ENCODE measurements at places on chromosomes 6 and 20.

DNA sequence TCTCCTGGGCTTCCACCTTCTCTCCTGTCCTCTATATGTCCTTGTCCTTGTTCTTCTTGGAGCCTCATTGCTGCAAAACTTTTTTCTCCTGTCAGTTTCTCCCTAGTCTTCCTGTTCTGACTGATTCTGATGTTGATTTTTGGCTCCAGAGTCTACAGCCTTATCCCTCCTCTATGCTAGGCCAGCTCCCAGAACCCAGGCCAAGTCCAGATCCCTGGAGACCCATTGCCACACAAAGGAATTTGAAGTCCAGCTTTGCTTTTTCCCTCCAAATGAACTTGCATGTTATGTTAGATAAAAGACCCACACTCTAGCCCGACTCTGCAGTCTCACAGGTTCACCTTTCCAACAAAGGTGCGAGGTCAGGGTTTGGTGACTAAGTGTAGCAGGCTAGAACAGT lies 203.1 kb downstream of the FNDC1 start:
- no peak for DNase-seq

GRCh38 chr6:137219664-137220252 lies 573 bp upstream of the IFNGR1 start:
- DNase-seq: no peak

GRCh38 chr6:6656287-6656686 lies 67.8 kb downstream of the LY86 start:
- no peak for DNase-seq

DNA sequence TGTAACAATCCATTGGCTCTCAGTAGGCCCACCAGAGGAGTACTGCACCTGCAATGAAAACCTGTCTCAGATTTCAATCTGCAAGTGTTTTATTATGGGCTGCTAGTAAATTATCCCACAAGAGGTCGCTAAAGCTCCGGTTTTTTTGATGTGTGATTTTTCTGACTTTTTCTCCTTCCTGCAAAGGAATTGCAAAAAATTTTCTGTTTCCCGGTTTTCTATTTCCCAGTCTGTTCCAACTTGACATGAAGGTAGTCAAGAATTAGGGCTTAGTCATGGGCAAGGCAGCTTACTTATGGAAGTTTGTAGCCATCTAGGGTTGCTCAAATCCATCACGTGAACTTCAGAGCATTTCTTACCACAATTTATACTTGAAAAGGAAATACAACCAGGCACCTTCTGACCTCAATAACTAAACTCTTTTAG lies 38.5 kb upstream of the AHI1 start:
- DNase-seq: peak; percentile 98

- no peak for DNase-seq
These were observed 93.4 kb downstream of the PTPRT start for GRCh38 chr20:43096126-43096930.

DNA sequence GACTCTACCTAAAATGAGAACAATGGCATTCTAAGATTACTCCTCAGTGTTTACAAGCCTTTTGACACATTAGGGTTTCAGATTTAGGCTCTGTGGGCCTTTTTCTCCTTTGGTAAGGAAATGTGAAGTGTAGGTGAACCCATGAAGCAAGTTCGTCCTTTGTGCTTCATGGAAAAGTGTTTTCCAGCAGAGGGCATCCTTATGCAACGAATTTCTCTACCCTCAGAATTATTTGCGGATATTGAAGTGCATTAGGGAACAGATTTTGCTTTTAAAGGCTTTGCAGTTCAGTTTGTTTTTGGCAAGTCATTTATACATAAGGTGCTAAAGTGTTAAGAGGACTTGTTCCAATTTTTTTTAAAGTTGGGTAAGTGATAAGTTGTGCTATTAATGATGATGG lies 55.7 kb upstream of the FERMT1 start:
- peak; percentile 63 for DNase-seq

GRCh38 chr6:44712353-44713111 lies 325.0 kb downstream of the CDC5L start:
- DNase-seq: no peak

GRCh38 chr20:53925651-53926401 lies 144.6 kb downstream of the BCAS1 start:
- DNase-seq: no peak

DNA sequence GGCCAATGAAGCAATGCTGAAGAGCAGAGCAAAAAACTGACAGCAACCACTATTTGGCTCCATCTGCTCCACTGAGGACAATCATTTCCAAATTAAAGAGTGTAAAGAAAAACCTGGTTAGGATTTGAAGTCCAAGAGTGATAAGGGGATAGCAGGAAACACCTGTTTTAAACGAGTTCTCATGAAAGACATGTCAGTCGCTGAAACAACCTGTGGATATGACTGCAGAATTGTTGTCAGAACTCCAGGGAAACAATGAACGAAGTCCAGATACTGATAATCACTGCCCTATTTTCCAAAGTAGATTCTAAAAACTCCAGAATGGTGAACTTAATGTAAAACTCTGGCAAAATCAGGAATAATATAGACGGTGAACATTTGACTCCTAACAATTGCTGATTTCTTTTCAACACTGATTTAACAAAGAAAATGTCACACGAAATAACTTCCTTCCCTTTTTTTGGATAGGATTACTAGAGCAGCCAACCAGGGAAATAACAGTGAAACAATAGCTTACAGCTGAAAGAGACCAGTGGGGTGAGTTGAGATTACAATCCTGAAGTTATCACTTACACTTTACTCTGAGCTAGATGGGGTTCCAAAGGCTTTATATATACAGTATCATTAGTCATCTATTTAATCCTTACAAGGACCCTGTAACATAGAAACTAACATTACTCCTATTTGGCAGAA lies 83.7 kb downstream of the ELOVL5 start:
- DNase-seq: peak; percentile 35

DNA sequence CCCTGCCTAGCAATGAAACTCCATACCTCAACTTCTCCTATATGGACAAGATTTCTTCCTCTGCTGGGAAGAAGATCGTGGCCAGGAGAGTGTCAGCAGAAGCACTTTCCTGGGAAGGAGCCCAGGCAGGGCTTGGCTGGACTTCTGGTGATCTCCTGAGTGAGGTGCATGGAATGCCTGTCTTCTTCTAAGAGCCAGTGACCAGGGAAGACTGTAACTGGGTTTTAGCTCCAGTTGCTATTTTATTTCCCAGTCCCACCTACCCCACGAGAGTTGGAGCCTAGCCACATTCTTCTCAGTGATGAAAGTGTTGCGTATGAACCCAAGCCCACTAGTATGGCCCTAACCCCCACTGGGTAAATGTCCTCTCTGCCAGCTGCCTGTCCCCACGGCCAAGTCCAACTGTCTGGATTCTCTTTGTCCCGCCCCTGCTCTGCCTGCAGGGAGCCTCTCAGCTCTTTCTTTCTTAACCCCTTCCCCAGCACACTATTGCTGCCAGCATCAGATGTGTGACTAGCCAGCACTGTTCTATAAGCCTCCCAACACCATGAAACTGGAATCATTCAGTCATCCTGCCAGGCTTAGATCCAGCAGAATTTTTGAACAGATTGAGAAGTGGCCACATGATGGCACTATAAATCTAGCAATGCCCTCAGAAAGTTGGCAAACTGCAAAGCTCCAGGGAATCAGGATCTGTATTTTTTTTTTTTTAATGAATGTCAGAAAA lies 69.8 kb upstream of the FAM184A start:
- peak; percentile 97 for DNase-seq

- DNase-seq: no peak
These were observed 2.3 kb downstream of the SLC2A4RG start for GRCh38 chr20:63741676-63742380.

GRCh38 chr6:16639684-16640480 lies 121.4 kb downstream of the ATXN1 start:
- peak; percentile 71 for DNase-seq

DNA sequence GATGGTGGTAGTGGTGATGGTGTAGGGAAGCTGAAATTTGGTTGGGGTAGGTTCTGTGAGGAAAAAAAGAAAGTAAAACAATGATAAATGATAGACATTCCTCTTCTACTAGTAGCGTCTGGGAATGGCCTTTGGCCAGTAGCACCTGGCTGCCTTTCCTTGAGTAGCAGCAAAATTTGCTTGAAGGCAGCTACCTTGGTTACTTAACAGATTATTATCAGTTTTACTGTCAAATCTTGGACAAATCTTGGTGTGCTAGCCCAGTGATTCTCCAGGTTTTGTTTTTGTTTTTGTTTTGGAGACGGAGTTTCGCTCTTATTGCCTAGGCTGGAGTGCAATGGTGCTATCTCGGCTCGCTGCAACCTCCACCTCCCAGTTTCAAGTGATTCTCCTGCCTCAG lies 26.4 kb downstream of the LIN28B start:
- no peak for DNase-seq

DNA sequence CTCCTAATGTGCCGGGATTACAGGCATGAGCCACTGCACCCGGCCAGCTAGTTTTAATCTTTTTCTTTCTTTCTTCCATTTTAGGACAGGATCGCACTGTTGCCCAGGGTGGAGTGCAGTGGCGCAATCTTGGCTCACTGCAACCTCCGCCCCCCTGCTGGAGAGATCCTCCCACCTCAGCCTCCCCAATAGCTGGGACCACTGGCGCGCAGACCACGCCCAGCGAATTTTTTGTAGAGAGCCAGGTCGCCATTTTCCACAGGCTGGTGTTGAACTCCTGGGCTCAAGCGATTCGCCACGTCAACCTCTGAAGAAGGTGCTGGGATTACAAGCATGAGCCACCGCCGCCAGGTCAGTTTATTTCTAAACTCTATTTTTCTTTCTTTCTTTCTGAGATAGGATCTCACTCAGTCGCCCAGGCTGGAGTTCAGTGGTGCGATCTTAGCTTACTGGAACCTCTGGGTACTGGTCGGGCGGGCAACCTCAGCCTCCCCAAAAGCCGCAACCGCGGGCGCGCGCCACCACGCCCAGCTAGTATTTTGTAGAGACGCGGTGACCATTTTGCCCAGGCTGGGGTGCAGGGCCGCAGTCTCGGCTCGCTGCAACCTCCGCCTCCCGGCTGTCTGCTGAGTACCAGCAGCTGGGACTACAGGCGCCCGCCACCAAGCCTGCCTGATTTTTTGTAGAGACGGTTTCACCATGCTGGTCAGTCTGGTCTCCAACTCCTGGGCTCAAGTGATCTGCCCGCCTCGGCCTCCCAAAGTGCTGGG lies 20.0 kb upstream of the LIN28B start:
- DNase-seq: no peak

DNA sequence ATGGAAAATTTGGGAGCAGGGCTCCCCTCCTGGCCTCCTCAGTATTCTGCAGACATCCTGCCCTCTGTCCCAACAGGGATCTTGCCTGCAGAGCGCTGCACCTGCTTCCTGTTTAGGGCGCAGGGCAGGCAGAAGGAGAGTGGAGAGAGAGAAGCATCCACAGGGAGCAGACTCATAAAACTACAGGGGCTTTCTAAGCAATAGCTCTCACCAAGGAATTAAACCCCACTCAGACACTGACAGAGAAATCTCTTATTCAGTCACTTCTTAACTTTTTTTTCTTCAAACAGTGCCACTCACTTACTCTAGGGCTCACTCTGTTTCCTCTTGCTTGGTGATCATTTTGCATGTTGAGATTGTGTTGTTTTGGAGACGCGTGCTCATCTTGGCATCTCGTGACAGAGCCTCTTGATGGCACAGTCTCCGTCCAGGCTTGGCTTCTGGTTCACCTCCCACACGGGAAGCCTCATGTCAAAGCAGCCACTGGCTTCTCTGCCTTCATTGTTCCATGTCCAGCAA lies 153.1 kb upstream of the INSM1 start:
- DNase-seq: no peak

GRCh38 chr20:36574366-36575135 lies 1.2 kb downstream of the TGIF2 start:
- DNase-seq: peak; percentile 32

DNA sequence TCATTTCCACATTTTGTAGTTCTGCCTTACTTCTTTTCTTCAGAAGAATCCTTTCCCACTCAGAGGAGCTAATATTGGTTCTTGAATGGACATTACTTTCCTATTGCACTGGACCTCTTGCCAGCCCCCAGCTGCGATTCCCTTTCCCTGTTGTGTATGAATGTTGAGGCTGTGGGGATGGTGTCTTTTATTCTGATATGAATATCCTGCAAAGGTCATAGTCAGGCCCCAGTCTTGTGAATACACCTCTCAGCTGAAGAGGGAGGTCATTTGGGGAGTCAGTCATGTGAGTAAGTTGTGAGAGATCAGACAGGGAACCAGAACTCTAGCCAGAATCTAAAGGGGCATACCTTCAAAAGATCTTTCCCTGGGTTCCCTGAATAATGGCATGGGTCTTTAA lies 32.6 kb upstream of the OSTM1 start:
- DNase-seq: no peak

DNA sequence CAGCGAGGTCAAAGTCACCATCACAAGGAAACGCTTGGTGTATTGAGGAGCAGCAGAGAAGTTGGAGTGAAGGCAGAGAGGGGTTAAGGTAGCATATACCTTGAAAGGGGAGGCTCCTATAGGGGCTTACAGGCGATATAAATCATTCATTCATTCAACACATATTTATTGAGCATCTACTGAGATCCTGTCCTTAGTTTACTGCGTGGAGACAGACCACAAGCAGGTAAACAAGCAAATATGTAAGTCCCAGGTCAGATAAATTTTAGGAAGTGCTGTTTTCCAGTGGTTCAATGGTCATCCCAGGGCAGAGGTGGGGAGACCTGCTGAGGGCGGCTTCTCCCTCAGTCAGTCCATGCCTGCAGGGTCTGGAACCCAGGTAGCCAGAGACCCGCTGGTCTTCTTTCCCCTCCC lies 761 bp upstream of the DNMT3B start:
- DNase-seq: no peak

DNA sequence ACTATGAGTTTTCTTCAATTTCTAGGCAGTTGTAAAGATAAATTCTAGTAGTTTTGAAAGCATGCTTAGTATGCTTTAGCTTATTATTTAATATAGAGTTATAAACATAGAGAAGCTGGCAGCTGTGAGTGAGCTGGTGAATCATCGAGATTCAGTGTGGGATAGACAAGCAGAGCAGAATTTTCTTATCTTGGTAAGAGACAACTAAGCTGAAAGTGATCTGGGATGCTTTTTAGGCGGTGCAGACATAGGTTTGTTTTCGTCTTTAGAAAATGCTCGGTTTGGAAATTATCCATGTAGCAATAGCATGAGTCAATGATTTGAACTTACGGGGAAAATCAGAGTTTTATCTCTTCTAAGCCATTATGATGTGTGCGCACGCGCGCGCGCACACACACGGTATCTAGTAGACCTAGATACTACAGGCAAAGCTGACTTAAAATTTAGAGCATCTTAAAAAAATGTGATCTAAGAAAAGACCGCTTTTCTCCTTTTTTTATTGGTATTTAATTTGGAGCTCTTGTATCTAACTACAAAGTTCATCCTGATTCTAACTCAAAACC lies 128.3 kb upstream of the MAP3K7 start:
- peak; percentile 1 for DNase-seq

- peak; percentile 35 for DNase-seq
These were observed 46.7 kb upstream of the CLIC5 start for GRCh38 chr6:46062312-46062711.
